ENCODE measurements at places on chromosomes 3 and 15. TPM values are rescaled to one million over a fixed set of nuclear protein-coding genes. Genes with fewer than 3 reads are reported as not detected.

GRCh38 chr3:131917006-131917405, 117.8 kb downstream of the CPNE4 start:
- DNase-seq: no peak

DNA sequence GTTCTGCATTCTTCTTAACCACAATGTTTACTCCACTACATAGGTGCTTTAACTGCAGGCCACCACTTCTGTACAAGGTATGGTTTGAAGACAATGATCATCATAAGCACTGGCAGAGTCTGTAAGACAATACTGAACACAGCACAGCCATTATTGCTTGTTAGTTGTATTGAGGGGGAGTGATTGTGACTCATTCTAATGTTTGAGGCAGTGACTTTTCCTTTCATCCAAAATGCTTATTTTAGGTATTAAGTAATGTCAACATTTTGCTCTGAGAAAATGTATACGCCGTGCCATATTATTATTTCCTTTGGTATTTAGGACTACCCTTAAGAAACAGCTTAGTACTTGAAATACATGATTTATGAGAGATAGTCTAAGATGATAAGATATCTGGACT, 618.2 kb upstream of the ZNF717 start:
- DNase-seq: no peak

DNA sequence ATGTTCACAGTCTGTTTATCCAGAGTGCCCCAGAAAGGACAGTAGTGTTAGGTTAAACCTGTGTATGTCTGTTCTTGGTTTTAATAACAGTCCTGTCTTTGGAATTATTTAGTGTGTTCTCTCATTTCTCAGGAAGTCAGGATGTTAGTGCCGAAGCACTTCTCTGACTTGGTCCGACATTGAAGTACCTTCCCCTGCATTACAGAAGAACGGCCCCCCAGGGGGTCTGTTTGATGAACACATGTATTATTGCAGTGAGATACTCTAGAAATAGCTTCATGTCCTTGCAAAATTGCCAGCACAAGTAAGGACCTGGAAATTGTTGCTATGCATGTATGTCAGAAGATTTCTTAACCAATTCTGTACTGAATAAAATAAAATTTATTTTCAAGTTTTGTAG, 110.9 kb downstream of the IGF1R start:
- no peak for DNase-seq

MESP1 gene
- total RNA-seq: 0.47 TPM

SAMMSON gene
- not detected for total RNA-seq

Data from H4 (cell line).